ENCODE measurements at places on chromosomes 3 and 15. TPM values are rescaled to one million over a fixed set of nuclear protein-coding genes. Genes with fewer than 3 reads are reported as not detected.

RTP1 gene
- not detected for total RNA-seq

GLDN gene
- 0.77 TPM for total RNA-seq

PLAAT1 gene
- total RNA-seq, result not detected

ALDH1A3 gene
- total RNA-seq, result 32.9 TPM

FBXW12 gene
- not detected for total RNA-seq
